ENCODE measurements at places on chromosomes 1 and 21. TPM values are rescaled to one million over a fixed set of nuclear protein-coding genes. Genes with fewer than 3 reads are reported as not detected.

TRPM2 gene
- 8.8 TPM for total RNA-seq

DCST2 gene
- total RNA-seq, result not detected

LDLRAD2 gene
- total RNA-seq, result 0.12 TPM

RXFP4 gene
- not detected for total RNA-seq

SPRR2G gene
- total RNA-seq, result not detected

GPA33 gene
- total RNA-seq, result not detected

C1QTNF12 gene
- total RNA-seq, result 1.4 TPM

CD247 gene
- not detected for total RNA-seq

PGLYRP3 gene
- total RNA-seq, result not detected

AGO3 gene
- 8.9 TPM for total RNA-seq

PRPF38B gene
- total RNA-seq, result 24.2 TPM

PCNX2 gene
- 12.0 TPM for total RNA-seq

NOS1AP gene
- total RNA-seq, result 0.43 TPM

TMEM240 gene
- 0.43 TPM for total RNA-seq

CRABP2 gene
- total RNA-seq, result 11.2 TPM

IFNGR2 gene
- 52.8 TPM for total RNA-seq

SPRR1B gene
- total RNA-seq, result not detected

CD1C gene
- total RNA-seq, result not detected

JAM2 gene
- total RNA-seq, result not detected

OR2W3 gene
- total RNA-seq, result not detected

ZNF362 gene
- 11.4 TPM for total RNA-seq

B3GALT6 gene
- 18.5 TPM for total RNA-seq

HSD3B2 gene
- not detected for total RNA-seq

OR2C3 gene
- total RNA-seq, result not detected

SLFNL1 gene
- not detected for total RNA-seq

S1PR1 gene
- total RNA-seq, result 0.08 TPM

SAMD11 gene
- total RNA-seq, result 14.4 TPM

NLRP3 gene
- total RNA-seq, result not detected

NHLH1 gene
- 0.78 TPM for total RNA-seq

WNT3A gene
- total RNA-seq, result 0.02 TPM

CASZ1 gene
- total RNA-seq, result 2.5 TPM

AADACL3 gene
- not detected for total RNA-seq

F5 gene
- 0.08 TPM for total RNA-seq

ZNF683 gene
- total RNA-seq, result not detected

TXNIP gene
- total RNA-seq, result 0.13 TPM

CLCA2 gene
- total RNA-seq, result not detected

TMPRSS15 gene
- total RNA-seq, result not detected

ACTL8 gene
- 1.9 TPM for total RNA-seq

DLGAP3 gene
- total RNA-seq, result 0.27 TPM

PBXIP1 gene
- 16.1 TPM for total RNA-seq

PRAMEF17 gene
- not detected for total RNA-seq

ZMYM1 gene
- total RNA-seq, result 5.5 TPM

CFHR5 gene
- not detected for total RNA-seq

SLC16A4 gene
- 26.5 TPM for total RNA-seq

NCF2 gene
- total RNA-seq, result 2.3 TPM

DHRS3 gene
- 42.1 TPM for total RNA-seq

GCLM gene
- total RNA-seq, result 137 TPM

ZRANB2 gene
- 36.7 TPM for total RNA-seq

GNAT2 gene
- total RNA-seq, result not detected

CELA2B gene
- not detected for total RNA-seq

LY9 gene
- total RNA-seq, result not detected

ADAMTSL4 gene
- total RNA-seq, result 3.0 TPM

DYRK3 gene
- 9.8 TPM for total RNA-seq

TSPAN1 gene
- total RNA-seq, result 3.1 TPM

RIMS3 gene
- total RNA-seq, result 0.97 TPM

C1orf226 gene
- total RNA-seq, result 0.90 TPM

FHAD1 gene
- 0.46 TPM for total RNA-seq

OLIG2 gene
- total RNA-seq, result not detected

TRIM67 gene
- 0.21 TPM for total RNA-seq

All from A549 treated with CpdA at 1 μM for 4 hours (cell line).